H9 (cell line): ENCODE measurements at places on chromosomes 11 and 22. TPM values are rescaled to one million over a fixed set of nuclear protein-coding genes. Genes with fewer than 3 reads are reported as not detected.

- no peaks in the 10 kb centered on the region; the same call in 1 of the 2 replicates for H3K27me3 ChIP-seq
- H3K4me1 ChIP-seq = no peaks in the 10 kb centered on the region
- no peaks in the 10 kb centered on the region; the same call in 2 of the 3 replicates for H3K36me3 ChIP-seq
- no peak overlapping the region for H3K27ac ChIP-seq
- DNase-seq = no peak
Measured at GRCh38 chr22:32183625-32184024, 21.2 kb downstream of the RFPL2 start.

GRCh38 chr11:122439866-122440810, 215.4 kb upstream of the UBASH3B start:
- no peak overlapping the region; the same call in 2 of the 3 replicates for H3K4me3 ChIP-seq
- H3K4me1 ChIP-seq = peaks cover 7% of the 10 kb centered on the region
- H3K27me3 ChIP-seq = no peaks in the 10 kb centered on the region
- no peak overlapping the region for H3K27ac ChIP-seq

DNA sequence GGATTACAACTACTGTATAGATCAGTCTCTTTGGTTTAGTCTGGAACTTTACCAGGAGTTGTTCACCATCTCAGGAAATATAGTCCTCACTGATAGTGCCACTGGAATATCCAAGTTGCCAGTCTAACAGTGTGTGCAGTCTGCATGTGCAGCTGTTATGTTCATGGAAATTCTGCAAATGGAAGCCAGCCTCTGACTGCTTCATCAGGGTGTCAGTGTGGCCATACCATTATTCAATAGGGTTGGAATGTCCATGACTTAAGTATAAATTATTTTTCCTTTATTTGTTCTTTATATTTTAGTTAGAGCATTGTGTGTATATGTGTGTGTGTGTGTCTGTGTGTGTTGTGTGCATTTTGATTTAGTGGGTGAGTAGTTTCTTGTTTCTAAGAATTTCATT, 51.8 kb downstream of the C11orf96 start:
- H3K27me3 ChIP-seq = no peaks in the 10 kb centered on the region
- no peak overlapping the region for H3K27ac ChIP-seq
- H3K36me3 ChIP-seq = no peaks in the 10 kb centered on the region

DNA sequence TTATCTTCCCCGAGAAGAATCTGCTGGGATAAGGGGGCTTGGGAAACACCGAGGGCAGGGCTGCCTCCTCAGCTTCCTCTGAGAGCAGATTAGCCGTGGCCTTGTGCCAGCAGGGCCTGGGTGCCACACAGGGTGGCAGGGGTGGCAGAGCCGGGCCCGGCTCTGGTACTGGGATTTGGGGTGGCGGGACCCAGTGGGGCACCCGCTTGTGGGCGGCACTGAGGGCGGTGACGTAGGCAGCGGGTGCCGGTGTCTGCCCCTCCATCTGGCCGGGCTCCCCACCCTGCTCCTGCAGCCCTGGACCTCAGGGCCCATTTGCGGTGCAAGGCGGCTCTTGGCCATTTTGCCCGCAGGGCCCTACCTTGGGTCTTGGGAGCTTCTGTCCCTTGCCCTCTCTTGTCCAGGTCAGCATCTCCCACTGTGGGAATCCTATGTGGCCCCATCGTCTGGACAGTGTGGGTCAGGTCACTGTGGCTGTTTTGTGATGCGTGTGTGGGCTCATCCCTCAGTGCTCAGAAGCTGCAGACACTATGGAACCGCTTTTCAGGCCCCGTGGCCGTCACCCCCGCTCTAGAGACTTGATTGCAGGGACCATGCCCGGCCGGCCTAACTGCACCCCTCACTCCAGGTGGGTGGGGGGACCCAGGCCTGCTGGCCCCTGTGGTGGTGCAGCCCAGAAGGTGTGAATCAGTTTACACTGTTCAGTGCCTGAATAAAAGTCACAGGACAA, 29.7 kb upstream of the KRTAP5-6 start:
- no peak for DNase-seq
- no peak overlapping the region for H3K27ac ChIP-seq
- H3K27me3 ChIP-seq = no peaks in the 10 kb centered on the region
- no peaks in the 10 kb centered on the region for H3K36me3 ChIP-seq
- H3K4me1 ChIP-seq = no peaks in the 10 kb centered on the region
- no peak overlapping the region for H3K4me3 ChIP-seq

DNA sequence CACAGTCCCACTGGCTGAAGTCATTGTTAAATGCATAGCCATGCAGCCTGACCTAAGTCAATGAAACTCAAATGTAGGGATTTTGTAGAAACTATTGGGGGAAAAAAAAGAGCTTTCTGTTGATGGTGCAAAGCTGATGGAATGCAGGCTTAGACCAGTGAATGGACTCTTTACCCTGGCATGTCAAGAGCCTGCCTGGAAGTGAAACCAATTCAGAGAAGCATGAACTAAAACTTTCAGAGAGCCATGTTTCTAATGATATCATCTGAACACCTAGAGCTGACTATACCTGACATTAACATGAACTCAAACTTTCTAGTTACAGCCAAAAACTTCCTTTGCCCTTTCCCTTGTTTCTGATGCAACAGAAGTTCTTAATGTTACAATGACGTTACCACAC, 89.0 kb downstream of the APIP start:
- H3K4me3 ChIP-seq = no peak overlapping the region
- no peaks in the 10 kb centered on the region for H3K4me1 ChIP-seq
- no peaks in the 10 kb centered on the region for H3K27me3 ChIP-seq
- DNase-seq = no peak
- no peak overlapping the region for H3K27ac ChIP-seq

DNA sequence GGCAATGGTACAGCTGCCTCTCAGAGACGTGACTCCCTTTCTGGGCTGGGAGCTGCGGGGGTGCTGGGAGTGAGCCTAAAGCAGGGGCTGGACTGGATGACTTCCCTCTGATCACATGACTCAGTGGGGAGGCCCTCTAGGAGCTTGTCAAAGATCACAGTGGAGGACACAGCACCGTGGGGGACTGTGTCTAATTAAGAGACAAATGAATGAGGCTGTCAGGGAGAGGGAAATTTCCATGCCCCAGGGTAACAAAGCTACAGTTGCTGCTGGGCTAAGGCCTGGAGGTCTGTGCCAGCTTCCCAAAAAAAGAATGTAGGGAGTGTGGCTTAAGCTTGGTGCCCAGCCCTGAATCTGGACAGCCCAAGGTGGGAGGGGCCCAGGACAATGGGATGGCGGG, 262.8 kb upstream of the PLET1 start:
- no peaks in the 10 kb centered on the region; the same call in 2 of the 3 replicates for H3K36me3 ChIP-seq
- H3K4me3 ChIP-seq = no peak overlapping the region
- no peak for DNase-seq
- H3K27me3 ChIP-seq = no peaks in the 10 kb centered on the region

DNA sequence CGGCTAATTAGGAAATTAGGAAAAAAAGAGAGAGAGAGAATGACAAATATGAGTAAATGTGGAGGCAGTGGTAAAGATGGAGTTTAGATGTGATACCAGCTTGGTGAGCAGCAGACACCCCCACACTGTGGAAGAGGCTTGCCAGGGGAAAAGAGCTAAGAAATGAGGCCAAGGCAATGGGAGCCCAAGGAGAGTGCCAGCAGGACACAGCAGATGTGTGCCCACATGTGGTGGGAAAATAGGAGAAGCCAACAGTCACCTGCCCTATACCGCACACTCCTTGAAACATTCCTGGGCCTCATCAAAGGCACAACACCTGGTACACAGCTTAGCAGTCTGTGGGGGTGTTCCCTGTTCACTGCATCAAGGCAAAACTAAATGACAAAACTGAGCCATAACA, 104.9 kb downstream of the FAM76B start:
- no peak for DNase-seq
- H3K4me1 ChIP-seq = no peaks in the 10 kb centered on the region
- H3K36me3 ChIP-seq = no peaks in the 10 kb centered on the region
- H3K27me3 ChIP-seq = no peaks in the 10 kb centered on the region
- no peak overlapping the region for H3K27ac ChIP-seq

DNA sequence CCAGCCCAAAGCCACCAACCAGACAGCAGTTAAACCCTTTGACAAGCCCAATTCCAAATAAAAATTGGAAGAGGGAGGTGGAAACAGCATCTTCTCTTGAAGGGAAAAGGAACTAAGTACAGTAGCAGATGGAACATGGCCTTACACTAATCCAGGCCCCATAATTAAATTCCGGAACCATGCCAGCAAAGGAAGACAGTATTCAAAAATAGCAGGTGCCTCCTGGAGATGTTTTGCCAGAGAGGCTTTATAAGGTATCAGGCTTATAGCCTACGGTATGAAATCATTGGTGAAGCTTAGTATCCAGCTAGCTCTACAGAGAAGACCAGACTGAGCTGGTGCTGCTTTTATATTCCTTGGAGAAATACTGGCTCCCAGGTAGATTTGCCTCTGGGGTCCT, 344.1 kb upstream of the API5 start:
- no peak for DNase-seq
- H3K27me3 ChIP-seq = no peaks in the 10 kb centered on the region
- H3K27ac ChIP-seq = no peak overlapping the region
- no peaks in the 10 kb centered on the region; the same call in 2 of the 3 replicates for H3K36me3 ChIP-seq
- no peaks in the 10 kb centered on the region for H3K4me1 ChIP-seq

GRCh38 chr11:111918390-111919256, at the start of gene C11orf52:
C11orf52 (plus strand) TSS chr11:111918913; CDS start chr11:111918973, 60 bp downstream.
- no peaks in the 10 kb centered on the region for H3K27me3 ChIP-seq
- peak; percentile 94 for DNase-seq
- no peak within 1 kb of the TSS for H3K27ac ChIP-seq
- no peaks in the 10 kb centered on the region for H3K4me1 ChIP-seq
- no peaks in the 10 kb centered on the region for H3K36me3 ChIP-seq

ACCS gene
- total RNA-seq = 7.5 and 9.1 TPM in 2 replicates

DNA sequence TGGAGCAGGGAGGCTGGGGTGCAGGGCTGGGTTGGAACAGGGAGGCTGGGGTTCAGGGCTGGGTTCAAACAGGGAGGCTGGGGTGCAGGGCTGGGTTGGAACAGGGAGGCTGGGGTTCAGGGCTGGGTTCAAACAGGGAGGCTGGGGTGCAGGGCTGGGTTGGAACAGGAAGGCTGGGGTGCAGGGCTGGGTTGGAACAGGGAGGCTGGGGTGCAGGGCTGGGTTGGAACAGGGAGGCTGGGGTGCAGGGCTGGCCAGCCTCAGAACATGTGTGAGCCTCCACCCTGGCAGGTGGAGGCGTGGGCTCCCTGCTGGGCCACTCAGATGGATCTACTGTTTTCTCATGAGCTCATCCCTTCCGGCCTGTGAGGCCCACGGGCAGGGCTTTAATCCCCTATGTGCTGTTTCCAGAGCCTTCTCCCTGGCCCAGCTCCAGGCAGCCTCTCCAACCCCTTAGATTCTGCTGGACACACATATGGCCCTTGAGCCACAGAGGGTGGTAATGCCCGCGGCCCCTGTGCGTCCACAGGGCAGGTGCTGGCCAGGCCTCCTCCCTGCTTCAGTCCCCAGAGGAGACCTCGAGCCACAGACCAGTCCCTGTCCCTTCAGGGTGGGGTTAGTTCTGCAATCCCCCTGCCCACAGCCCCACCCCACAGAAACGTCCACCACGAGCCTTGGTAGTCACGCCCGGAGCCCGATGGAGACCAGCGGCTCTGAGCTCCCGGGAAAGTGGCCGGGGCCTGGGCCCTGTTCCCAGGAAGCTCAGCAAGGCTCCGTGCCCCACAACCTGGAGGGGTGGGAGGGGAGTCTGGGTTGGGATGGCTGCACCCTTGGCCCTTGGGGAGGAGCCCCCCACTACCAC, 197.9 kb downstream of the BRD1 start:
- no peak overlapping the region for H3K27ac ChIP-seq
- H3K27me3 ChIP-seq = no peaks in the 10 kb centered on the region
- H3K4me3 ChIP-seq = no peak overlapping the region
- peaks cover 3% of the 10 kb centered on the region; the same call in 1 of the 2 replicates for H3K4me1 ChIP-seq

- no peaks in the 10 kb centered on the region for H3K27me3 ChIP-seq
- no peak overlapping the region for H3K27ac ChIP-seq
- no peak overlapping the region for H3K4me3 ChIP-seq
- H3K4me1 ChIP-seq = no peaks in the 10 kb centered on the region
- DNase-seq = peak; percentile 82
- H3K36me3 ChIP-seq = 0 out of 2 replicates have a peak, but pooled peaks cover 4% of the 10 kb centered on the region
Measured at GRCh38 chr22:34055525-34056200, 135.4 kb upstream of the LARGE1 start.

- H3K4me3 ChIP-seq = no peak overlapping the region
- no peak for DNase-seq
- no peak overlapping the region for H3K27ac ChIP-seq
- H3K36me3 ChIP-seq = no peaks in the 10 kb centered on the region
Measured at GRCh38 chr11:114289779-114290178, 6.4 kb upstream of the NNMT start.

DNA sequence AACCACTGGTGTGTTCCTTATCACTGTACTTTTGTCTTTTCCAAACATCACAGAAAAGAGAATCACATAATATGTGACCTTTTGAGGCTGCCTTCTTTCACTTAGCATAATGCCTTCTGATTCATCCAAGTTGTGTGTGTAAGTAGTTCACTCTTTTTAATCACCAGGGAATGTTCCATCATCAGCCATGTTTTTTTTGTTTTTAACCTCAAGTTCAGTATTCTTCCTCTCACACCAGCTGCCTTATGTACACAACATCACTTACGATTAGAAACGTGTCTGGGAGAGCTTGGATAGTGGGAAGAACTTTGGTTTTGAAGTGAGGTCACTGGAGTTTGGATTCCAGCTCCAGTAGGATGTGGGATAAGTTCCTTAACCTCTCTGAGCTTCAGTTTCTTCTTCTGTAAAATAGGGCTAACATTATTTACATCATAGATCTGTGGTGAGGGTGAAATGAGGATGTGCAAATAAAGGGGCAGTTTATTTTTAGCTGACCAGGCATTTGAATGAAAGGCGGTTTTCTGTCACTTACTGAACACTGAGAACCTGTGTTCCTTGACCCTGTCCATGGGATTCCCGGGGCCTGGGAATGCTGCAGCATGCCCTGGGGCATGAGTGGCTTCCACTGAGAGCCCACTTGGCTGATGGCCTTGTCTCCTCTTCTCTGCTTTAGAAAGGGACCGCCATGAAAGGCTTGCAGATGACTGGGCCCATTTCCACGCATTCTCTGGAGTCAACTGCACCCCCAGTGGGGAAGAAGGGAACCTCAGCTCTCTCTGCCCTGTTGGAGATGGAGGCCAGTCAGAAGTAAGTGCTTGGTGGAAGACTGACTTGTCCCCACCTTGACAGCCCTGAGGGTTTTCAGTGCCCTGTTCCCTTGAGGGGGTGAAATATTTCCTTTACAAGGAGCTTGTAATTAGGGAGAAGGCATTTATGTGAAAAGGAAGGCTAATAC, 92.6 kb downstream of the DEPDC5 start:
- H3K27me3 ChIP-seq = no peaks in the 10 kb centered on the region
- H3K27ac ChIP-seq = no peak overlapping the region
- DNase-seq = no peak
- H3K4me1 ChIP-seq = no peaks in the 10 kb centered on the region
- no peak overlapping the region for H3K4me3 ChIP-seq

DNA sequence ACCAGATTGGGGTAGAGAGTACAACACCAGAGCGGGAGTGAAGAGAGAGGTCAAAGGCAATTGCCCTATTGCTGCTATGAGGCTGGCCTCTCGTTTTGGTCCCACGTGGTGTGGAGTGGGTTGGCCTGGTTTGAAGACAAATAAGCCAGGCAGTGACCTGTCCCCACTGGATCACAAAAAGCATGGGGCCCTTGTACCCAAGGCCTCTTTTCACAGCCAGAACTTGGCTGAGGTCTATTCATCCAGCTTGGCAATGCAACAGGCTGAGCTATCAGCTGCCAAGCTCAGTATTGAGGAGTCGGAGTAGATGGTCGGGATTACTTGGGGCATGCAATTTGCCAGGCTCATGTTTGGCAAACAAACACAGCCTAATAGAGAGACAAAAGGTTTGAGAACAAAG, 19.2 kb upstream of the GALNT18 start:
- no peaks in the 10 kb centered on the region for H3K4me1 ChIP-seq
- no peak overlapping the region for H3K4me3 ChIP-seq
- H3K27ac ChIP-seq = no peak overlapping the region
- no peak for DNase-seq
- no peaks in the 10 kb centered on the region for H3K27me3 ChIP-seq
